ENCODE measurements at places on chromosomes 3 and 15. TPM values are rescaled to one million over a fixed set of nuclear protein-coding genes. Genes with fewer than 3 reads are reported as not detected.

DNA sequence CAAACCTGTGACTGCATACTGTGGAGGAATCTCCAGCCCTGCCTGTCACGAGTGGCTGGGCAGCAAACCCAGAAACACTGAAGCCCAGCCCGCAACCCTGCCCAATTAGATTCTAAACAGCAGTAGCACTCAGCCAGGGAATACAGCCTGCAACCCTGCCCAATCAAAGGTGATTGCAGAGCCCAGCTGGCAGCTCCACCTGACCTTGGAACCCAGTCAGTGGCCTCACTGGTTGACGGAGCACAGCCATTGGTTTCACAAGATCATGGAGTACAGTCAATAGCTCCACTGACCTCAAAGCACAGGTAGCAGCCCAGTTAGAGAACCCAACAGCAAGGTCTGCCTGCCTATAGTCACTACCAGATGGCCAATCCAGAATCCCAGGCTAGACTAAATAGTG, 35.2 kb upstream of the MYLK start:
- no peaks in the 10 kb centered on the region for H3K27me3 ChIP-seq
- H3K4me3 ChIP-seq, result no peak overlapping the region
- peaks cover 56% of the 10 kb centered on the region for H3K36me3 ChIP-seq
- DNase-seq, result no peak
- no peak overlapping the region for H3K27ac ChIP-seq
- H3K4me1 ChIP-seq, result no peaks in the 10 kb centered on the region

- H3K27ac ChIP-seq, result peak overlapping the region; percentile 81
- no peak overlapping the region for H3K4me3 ChIP-seq
- no peak for DNase-seq
- H3K36me3 ChIP-seq, result no peaks in the 10 kb centered on the region
These were observed 35.6 kb downstream of the LINGO1 start for GRCh38 chr15:77596821-77597803.

GRCh38 chr3:123080864-123081562, 14.2 kb downstream of the PDIA5 start:
- H3K4me3 ChIP-seq, result no peak overlapping the region
- peaks cover 44% of the 10 kb centered on the region for H3K4me1 ChIP-seq
- DNase-seq, result no peak
- no peaks in the 10 kb centered on the region for H3K36me3 ChIP-seq
- no peaks in the 10 kb centered on the region for H3K27me3 ChIP-seq

DNA sequence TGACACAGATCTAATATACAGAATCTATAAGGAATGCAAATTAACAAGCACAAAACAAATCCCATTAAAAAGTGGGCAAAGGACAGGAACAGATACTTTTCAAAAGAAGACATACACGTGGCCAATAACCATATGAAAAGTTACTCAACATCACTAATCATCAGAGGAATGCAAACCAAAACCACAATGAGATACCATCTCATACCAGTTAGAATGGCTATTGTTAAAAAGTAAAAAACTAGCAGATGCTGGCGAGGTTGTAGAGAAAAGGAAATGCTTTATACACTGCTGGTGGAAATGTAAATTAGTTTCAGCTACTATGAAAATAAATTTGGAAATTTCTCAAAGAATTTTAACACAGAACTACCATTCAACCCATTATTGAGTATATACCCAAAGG, 50.7 kb downstream of the ADAMTS17 start:
- H3K4me1 ChIP-seq, result no peaks in the 10 kb centered on the region
- no peaks in the 10 kb centered on the region for H3K27me3 ChIP-seq
- H3K4me3 ChIP-seq, result no peak overlapping the region
- no peak for DNase-seq

- H3K36me3 ChIP-seq, result peaks cover 2% of the 10 kb centered on the region
- H3K27ac ChIP-seq, result no peak overlapping the region
- H3K4me3 ChIP-seq, result no peak overlapping the region
- H3K4me1 ChIP-seq, result peaks cover 8% of the 10 kb centered on the region
- no peaks in the 10 kb centered on the region for H3K27me3 ChIP-seq
These were observed 677.4 kb downstream of the PDCD6IP start for GRCh38 chr3:34475851-34476250.

GRCh38 chr3:57048052-57048671, 12.3 kb upstream of the SPATA12 start:
- DNase-seq, result no peak
- H3K36me3 ChIP-seq, result no peaks in the 10 kb centered on the region
- peak overlapping the region; percentile 64 for H3K27ac ChIP-seq

VEPH1 gene
- 8.8 TPM for total RNA-seq

GRCh38 chr3:184284696-184285095, 8.9 kb downstream of the ECE2 start:
- DNase-seq, result peak; percentile 50
- peaks cover 49% of the 10 kb centered on the region for H3K27me3 ChIP-seq
- H3K36me3 ChIP-seq, result no peaks in the 10 kb centered on the region
- no peak overlapping the region for H3K4me3 ChIP-seq
- H3K4me1 ChIP-seq, result peaks cover 6% of the 10 kb centered on the region

- no peak overlapping the region for H3K4me3 ChIP-seq
- H3K27me3 ChIP-seq, result no peaks in the 10 kb centered on the region
- H3K4me1 ChIP-seq, result peaks cover 15% of the 10 kb centered on the region
- H3K27ac ChIP-seq, result no peak overlapping the region
These were observed 245.6 kb upstream of the TRIM42 start for GRCh38 chr3:140432229-140432669.

DNA sequence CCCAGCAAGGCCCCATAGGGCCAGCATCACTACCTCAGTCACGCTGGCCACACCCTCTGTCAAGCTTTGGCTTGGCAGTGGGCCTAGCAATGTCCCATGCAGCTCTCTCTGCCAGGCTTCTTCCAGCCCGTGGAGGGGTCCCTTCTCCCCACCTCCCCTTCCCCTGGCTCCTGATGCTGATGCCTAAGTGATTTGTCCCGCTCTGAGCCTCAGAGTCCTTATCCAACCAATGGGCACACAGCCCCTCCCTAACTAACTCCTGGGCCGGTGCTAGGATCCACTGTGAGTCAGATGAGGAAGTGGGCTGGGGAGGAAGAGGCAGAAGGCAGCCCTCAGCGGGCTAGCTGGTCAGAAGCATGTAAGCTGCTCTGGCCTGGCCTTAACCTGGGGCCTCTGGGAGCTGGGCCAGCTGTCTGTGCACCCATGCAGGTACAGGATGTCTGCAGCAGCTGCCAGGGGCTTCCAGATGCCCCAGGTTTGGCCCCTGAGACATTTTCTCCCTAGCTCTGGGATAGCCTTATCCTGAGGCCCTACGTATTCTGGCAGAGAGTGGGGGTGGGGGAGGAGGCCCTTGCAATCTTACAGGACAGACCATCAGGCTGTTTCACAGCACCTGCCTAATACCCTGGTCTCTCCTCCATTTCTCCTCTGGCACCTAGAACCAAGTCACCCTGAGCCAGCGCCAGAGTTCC, 740 bp upstream of the ZBTB47 start:
- H3K36me3 ChIP-seq, result peaks cover 8% of the 10 kb centered on the region
- H3K27ac ChIP-seq, result no peak overlapping the region
- no peaks in the 10 kb centered on the region for H3K27me3 ChIP-seq
- H3K4me1 ChIP-seq, result peaks cover 25% of the 10 kb centered on the region

DNA sequence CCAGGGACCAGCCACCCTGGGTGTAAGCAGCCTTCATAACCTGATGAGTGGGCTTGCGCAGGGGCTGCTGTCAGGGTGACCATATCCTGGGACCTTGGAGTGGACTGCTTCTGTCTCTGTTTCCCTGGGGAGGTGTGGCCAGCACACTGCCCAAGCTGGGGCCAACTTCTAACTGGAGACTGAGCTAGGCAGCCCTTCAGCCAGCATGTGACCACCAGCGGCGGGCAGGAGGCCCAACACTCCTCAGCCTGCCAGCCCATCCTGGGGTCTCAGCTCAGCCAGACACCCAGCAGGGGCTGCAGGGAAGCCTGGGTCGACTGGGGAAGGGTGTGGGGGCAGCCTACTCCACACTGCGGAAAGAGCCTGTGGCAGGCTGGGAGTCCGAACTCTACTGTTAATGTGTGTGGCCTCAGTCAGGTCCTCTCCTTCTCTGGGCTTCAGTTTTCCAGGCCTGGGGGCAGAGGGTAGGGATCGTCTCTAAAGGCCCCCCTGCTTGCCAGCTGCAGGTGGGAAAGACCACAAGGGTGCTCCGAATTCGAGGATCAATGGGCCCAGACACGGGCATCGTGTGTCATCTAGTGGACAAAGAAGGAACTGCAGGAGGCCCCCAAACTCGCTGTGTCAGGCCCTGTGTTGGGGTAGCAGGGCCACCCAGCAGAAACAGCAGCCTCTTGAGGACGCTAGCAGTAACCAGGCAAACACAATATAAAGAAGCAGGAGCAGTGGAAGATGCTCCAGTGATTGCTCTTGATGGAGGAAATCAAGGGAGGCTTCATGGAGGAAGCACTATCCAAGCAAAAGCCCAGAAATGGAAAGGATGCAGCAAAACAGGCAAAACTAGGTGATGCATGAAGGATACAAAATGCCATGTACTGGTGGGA, 2.0 kb upstream of the SEMA3G start:
- peak overlapping the region; percentile 50 for H3K4me3 ChIP-seq
- H3K27ac ChIP-seq, result no peak overlapping the region
- H3K27me3 ChIP-seq, result no peaks in the 10 kb centered on the region
- peak; percentile 86 for DNase-seq
- no peaks in the 10 kb centered on the region for H3K36me3 ChIP-seq

DNA sequence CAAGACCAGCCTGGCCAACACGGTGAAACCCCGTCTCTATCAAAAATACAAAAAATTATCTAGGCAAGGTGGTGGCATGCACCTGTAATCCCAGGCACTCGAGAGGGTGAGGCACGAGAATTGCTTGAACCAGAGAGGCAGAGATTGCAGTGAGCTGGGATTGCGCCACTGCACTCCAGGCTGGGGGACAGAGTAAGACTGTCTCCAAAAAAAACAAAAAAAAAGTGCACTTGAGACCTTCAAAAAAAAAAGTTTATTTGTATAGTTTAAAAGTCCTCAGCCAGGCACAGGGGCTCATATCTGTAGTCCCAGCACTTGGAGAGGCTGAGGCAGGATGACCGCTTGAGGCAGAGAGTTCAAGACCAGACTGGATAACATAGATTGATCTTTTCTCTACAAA, 2.1 kb downstream of the PBRM1 start:
- no peak for DNase-seq
- H3K36me3 ChIP-seq, result peaks cover 15% of the 10 kb centered on the region
- peaks cover 59% of the 10 kb centered on the region for H3K4me1 ChIP-seq
- H3K27me3 ChIP-seq, result no peaks in the 10 kb centered on the region
- no peak overlapping the region for H3K27ac ChIP-seq

XCR1 gene
- total RNA-seq, result not detected

Data from neural crest cell (in vitro differentiated cells).